ENCODE measurements at places on chromosomes 4 and X.

GRCh38 chr4:2652415-2653160, 103.5 kb downstream of the TNIP2 start:
- no peak for DNase-seq

- DNase-seq: no peak
Observed at GRCh38 chr4:26660261-26660660, 76.4 kb downstream of the TBC1D19 start.

- no peak for DNase-seq
Observed at GRCh38 chrX:24574743-24575142, 72.4 kb downstream of the PCYT1B start.

DNA sequence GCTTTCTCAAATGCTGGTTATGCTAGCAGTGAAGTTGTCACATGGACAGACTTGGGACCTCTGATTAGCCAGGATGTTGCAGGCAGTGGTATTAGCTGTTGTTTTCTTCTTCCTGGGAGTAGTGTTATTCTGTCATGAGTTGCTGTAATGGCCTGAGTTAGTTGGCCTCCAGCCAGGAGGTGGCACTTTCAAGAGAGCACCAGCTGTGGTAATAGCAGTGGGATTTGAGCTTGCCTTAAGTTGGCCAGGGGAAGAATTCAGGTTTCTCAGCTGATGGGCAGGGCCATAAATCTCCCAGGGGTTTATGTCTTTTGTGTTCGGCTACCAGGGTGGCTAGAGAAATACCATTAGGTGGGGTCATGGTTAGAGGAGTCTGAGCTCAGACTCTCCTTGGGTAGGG, 132.6 kb downstream of the GLUD2 start:
- no peak for DNase-seq

DNA sequence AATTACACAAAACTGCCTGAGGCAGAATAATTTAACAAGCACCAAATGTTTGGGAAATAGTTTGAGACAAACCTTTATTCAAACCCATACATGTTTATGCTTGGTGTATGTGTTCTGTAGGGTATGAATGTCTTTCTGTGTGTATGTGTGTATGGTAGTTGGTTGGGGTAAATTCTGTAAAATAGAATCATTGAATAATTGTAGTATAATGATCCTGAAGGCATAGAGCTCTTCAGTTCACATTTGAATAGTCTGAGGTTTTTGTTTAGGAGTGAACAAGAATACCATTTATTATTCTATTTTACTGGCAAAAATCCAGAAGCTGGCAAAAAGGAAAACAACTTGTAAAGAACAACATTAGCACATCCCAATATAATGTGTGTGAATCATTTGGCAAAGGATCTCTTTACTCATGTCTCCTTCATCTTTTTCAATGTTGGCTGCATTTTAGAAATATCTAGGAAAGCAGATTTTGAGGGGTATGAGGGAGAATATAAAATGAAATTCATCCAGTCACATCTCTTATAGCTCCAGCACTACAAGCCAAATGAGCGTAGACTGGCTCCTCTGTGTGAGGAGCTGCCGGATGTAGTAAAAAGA, 360.0 kb downstream of the CHIC1 start:
- no peak for DNase-seq

GRCh38 chr4:38612646-38613414, 51.2 kb upstream of the KLF3 start:
- DNase-seq: no peak

DNA sequence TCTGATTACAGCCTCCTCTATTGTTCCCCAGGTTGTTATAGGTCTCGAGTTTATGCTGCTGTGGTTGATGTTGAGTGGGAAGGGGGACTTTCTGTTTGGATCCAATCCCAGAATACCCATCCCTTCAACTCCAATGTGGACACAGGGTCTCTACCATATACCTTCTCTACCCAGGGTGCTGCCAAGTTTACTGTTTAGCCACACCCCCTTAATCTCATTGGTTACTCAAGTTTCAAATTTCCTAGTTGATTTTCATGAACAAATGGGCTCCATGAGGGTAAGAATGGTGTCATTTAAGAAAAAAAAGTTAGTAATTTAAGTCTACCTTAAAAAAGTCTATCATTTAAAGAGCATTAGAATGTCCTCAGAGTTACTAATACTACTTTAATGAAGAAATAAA, 3.6 kb upstream of the SPP1 start:
- DNase-seq: no peak

DNA sequence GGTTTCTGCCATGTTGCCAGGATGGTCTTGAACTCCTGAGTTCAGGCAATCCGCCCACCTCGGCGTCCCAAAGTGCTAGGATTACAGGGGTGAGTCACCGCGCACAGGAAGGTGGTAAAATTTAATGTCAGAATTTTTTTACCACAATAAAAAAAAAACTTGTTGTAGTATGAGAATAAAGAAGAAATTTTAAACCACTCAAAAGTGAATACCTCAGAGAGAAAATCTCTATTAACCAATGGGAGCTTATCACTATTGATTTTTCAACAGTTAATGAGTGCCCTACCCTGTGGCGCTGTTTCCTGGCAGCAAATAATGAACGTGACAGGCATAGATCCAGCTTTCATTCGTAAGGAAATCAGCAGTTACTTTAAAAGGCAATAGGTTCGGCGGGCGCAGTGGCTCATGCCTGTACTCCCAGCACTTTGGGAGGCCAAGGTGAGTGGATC, 32.7 kb upstream of the SLC25A4 start:
- DNase-seq: no peak

DNA sequence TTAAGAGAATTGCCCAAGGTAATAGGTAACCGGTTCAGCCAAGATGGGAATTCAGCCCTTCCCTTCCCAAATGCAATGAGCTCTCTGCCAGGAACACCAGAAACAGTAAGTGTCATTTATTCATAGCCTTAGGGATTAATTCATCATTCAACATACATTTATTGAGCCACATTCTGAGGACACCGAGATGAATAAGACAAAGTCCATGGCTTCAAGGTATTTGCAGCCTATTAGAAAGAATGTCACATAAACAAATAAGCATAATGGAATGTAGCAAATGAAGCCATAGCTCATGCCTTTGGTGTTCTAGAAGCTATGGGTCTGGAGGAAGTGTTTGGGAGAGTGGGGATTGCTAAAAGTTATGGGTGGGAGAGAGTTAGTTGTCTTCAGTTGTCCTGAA, 6.3 kb upstream of the TAB3 start:
- DNase-seq: no peak

GRCh38 chr4:128450326-128451120, 162.9 kb upstream of the PGRMC2 start:
- DNase-seq: no peak

GRCh38 chr4:122666527-122667245, 45.8 kb upstream of the IL21 start:
- DNase-seq: no peak

- DNase-seq: no peak
Observed at GRCh38 chr4:107247738-107248137, 211.6 kb upstream of the DKK2 start.

DNA sequence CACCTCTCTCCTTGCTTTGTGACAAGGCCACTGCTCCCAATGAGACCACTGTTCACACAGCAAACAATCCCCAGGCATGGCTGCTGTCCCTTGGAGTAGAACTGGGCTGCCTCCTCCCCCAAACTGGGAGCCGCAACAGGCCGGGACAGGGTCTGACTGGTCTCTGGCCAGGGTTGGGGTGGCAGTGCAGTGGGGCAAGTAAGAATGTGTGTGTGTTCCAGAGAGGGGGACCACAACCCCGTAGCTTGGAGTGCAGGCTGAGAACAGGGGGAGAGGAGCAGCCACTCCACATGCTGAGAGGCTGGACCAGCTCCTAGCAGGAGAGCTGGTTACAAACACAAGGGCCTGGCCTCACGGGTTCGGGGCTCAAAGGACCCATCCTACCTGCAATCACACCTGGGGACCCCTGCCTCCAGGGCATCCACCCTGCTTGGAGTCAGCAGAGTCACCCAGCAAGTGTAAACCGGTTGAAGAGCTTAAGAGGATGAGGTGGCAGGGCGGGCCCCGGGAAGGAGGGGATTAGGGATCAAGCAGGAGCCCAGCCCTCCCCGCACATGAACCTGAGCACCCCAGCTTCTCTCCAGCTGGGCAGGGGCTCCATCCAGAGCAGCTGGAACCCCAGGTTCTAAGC, 3.8 kb upstream of the ZNF185 start:
- no peak for DNase-seq

DNA sequence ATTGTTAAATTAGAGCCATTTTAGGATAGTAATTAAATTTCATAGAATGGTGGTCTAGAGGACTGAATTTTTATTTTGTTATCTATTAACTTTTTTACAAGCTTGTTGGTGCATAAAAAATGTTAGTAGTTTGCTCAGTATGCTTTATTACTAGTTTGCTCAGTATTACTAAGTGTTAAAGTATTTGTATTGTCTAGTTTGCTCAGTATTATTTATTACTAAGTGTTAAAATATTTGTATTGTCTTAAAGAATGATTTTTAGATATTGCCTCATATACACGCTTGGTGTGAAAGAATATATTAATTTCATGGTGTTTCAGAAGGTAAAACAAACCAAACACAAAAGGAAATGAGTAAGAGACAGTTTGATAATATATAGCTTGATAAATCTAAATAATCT, 268.4 kb upstream of the MAGEB18 start:
- DNase-seq: no peak

DNA sequence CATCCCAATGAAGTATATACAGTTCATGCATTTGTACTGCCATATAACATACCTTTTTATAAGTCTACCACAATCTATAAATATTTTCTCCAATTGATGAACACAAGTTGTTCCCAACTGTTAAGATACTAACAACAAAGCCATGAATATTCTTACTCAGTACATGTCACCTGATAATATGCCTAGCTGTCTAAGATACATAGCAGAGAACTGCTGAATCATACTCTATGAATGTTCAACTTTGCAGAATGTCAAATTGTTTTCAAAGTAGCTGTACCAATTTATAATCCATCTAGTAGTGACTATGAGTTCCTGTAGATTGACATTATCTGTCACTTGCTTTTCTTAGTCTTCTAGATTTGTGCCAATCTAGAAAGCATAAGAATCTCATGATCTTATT, 84.9 kb downstream of the RAB28 start:
- no peak for DNase-seq

DNA sequence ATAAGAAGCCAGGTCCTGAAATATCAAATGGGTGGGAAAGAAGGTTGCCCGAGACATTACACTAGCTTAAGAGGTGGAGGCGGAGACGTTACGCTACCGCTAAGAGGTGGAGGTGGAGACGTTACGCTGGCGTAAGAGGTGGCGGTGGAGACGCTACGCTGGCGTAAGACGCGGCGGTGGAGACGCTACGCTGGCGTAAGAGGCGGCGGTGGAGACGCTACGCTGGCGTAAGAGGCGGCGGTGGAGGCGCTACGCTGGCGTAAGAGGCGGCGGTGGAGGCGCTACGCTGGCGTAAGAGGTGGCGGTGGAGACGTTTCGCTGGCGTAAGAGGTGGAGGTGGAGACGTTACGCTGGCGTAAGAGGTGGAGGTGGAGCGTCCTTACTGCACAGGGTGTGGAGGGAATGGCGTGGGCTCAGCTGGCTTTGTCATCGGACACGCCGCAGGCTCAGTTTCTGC, 12.8 kb downstream of the CYP4V2 start:
- DNase-seq: peak; percentile 68

GRCh38 chrX:49876750-49877149, 2.5 kb upstream of the USP27X start:
- peak; percentile 63 for DNase-seq

DNA sequence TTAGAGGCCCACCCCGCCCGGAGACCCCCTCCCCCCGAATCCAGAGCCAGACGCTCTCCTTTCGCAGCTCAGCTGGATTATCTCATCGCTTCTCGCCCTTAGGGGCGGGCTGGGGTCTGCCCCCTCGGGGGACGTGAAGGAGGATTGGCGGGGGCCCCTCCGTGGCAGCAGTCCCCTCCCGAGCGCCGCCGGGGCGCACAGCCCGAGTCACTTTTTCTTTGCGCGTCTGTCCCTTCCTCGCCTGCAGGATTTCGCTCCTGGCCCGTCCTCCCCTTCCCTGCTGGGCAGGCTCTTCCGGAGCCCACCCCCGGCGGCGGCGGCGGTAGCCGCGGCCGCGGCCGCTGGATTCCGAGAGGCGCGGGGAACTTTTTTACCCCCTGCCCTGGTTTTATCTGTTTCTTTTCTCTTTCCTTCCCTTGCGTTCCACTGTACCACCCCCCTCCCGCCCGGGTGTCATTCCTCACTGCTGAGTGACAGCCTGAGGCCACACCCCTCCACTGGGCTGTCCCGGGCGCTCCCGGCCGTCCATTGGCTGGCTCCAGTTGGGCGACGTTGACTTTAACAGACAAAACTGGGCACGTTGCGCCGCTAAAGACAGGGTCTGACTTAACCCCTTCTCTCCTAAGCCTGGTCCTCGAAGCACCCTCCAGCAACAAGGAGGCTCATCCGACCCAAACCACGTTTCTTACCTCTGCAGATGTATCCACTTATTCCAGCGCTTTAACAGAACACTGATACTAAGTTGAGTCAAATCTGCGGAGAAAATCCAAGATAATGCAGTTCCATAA, 492 bp upstream of the NKX3-2 start:
- peak; percentile 42 for DNase-seq

- DNase-seq: no peak
Observed at GRCh38 chr4:143095447-143095846, 89.3 kb upstream of the USP38 start.

DNA sequence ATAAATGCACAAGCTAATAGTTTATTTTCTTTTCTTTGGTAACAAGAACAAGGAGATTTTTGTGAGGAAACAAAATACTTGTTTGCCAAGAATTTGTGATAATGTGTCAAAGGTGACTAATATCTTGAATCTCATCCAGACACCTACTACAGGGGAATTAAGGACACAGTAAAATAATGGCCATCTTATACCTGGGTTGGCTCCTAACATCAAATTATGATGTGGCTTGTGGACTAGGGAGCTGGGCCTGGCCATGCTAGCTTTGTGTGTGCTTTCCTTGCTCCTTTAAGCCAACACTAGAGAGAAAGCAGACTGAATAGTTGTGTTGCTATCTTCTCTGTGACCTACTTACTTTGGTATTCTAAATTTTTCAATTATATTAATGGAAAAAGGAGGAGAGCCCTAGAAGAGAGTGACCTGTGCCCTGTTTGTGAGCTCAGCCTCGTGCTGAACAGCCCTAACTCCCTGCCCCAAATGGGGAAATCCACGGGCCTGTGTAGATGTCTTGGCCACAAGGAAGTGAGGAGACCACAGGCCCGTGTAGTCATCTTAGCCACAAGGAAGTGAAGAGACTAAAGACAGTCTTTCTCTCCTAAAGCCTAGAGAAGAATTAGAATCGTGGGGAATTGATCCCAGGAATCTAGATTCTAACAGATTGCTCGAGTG, 23.3 kb downstream of the ARHGAP24 start:
- DNase-seq: no peak

Measured in CD8-positive, alpha-beta T cell (primary cell).